ENCODE measurements at places on chromosomes 7 and 10. TPM values are rescaled to one million over a fixed set of nuclear protein-coding genes. Genes with fewer than 3 reads are reported as not detected.

DNA sequence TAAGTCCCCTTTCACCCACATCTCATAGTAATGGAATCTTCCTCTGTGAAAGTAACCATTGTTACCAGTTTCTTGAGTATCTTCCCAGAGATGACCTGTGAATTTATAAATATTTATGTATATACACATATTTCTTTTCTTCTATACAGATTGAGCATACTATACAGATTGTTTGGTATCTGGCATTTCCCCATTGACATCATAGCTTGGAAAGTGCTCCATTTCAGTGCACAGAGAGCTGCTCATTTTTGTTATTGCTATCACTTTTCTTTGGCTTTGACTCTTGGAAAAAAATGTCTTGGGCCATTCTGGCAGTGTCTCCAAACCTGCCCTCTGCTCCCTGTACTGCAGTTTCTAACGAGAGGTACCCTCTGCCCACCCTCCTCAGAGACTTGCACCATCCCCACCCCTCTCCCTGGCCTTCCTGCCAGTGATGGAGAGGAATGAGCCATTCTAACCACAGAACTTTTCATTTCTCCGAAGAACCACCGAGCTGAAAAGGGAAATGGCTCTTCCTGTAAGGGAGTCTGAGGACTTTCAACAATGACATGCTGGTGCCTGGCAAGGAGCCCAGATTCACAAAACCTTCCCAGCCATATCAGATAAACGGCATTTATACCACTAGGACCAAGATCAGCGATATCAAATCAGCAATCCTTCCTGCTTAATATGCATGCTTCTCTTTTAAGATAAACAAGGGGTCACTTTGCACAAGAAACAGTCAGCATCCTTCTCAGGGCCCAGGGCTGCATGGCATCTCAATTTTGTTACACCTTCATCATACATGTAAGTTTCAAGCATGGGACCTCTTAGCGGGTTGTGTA lies 19.7 kb upstream of the CCSER2 start:
- DNase-seq = peak; percentile 52

DNA sequence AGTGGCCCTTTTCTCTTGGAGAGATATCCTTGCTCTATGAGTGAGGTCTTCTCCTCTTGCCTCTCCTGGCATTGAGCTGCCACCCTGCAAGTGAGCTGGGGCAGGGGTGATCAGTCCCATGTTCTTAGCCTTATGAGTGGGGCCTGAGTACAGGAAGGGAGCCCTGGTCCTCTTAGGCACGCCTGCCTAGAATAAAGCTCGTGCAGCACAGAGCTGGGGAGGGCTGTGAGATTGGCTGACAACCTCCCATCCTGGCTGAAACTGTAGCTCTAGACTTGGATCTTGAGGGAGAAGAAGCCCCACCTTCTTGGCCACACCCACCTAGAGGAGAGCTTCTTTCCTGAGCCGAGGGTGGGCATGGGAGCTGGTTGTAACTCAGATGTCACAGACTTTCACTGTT lies 305.0 kb upstream of the ZNF32 start:
- no peak for DNase-seq

DNA sequence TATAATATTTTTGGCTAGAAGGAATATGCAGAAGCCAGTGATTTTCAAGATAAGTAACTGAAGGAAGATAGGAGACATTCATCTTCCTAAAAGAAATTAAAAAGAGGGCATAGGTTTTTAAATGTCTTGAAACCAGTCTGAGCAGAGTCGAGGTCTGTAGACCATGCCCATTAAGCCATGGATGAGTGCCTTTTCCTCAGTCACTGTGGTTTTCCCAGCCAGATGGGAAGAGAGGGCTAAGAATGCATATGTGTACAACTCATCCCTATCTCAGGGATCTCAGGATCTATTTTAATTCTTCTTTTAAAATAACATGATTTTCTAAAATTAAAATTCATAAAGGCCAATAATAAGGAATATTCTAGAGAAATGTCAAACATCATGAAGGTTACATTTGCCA lies 112.8 kb downstream of the PPP1R3A start:
- no peak for DNase-seq

DNA sequence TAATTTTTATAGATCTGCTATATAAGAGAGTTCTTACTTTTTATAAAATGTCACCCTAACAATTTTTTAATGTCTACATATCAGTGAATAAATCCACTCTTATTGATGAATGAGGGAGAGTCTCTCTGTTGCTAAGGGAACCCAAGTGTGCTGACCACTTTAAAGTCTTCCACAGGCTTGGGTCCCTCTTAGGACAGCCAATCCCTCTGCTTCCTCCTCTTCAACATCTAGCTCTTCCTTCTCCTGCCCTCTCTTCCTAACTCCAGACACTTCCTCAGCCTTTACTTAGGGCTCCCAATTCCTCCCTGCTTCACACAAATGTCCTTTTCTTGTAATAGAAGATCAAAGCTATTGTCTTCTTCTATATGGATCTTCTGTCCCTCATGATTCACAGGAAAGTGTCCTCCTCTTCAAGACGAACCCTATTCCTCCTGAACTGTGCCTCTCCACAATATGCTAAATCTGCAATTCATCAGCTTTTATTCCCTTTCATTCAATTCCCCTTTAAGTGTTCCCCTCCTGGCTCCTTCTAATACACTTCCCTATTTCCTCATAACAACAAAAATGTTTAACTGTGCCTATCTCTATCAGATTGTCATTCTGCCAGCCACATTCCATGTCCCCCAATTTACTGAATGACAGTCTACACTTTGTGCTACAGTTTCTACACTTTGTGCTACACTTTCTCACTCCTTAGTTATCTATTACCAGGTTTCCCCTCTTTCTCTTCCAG lies 37.7 kb downstream of the CDK6 start:
- DNase-seq = no peak

GRCh38 chr10:101272229-101272868 lies 43.1 kb upstream of the LBX1 start:
- peak; percentile 63 for DNase-seq

DNA sequence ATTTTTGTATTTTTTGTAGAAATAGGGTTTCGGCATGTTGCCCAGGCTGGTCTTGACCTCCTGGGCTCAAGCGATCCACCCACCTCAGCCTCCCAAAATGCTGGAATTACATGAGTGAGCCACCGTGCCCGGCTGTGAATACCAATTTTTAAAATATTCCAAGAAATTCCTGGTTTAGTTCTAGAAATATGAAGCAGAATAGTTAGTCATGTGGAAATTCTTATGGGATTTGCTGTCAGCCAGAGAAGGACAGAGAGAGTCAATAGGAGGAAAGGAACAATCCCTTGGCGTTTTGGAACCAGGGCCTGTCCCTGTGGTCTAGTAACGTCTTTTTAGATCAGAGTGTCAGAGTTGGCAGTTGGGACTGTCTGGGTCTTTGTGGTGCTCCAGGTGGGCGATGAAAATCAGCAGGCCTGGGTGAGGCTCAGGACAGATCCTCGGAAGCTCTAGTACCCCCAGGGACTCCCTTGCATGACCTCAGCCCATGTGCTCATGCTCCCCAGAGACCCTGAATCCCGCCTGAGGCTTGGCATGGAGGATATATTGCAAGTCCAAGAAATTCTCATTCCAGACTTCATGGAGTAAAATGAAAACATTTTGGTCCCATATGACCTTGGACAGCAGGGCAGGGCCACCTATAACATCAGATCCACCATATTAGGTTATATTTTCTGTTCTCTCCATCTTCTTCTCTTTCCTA lies 7.8 kb downstream of the NODAL start:
- DNase-seq = no peak

- no peak for DNase-seq
Observed at GRCh38 chr7:101114492-101114891, 12.4 kb upstream of the SERPINE1 start.

AQP1 gene
- total RNA-seq = 0.10 TPM

UTF1 gene
- total RNA-seq = not detected

LLCFC1 gene
- total RNA-seq = not detected

DNA sequence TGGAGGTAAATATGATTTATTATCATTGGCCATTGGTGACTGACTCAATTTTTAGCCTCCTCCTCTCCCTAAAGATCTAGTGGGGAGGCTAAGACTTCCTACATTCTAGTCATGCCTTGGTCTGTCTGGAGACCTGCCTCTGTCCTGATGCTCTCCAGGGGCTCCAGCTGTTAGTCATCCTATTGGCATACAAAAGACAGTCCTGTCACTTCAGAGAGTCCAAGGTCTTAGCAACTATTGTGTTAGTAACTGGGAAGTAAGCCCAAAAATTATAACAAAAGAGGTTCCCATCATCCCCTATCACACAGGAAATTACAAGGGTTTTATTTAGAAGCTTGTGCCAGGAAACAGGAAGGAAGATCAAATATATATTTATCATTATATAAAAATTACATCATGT lies 400.6 kb upstream of the VSTM2A start:
- no peak for DNase-seq

DNA sequence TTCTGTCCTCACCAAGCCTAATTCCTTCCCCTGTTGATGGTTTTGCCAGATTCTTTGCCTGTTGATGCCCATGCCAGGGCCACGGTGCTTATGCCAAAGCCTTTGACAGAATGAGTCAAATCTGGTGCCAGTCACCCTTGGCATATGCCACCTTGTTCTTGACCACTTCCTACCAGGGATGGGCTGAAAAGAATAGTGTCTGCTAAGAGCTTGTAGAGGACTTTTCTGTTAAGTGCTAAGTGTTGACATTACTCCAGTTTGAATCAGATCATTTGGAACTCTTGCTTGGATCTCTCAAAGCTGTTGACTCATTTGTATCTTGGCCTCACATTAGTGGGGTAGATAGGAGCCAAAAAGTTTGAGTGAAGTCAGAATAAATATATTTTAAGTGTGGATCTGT lies 661.2 kb downstream of the AUTS2 start:
- no peak for DNase-seq

DNA sequence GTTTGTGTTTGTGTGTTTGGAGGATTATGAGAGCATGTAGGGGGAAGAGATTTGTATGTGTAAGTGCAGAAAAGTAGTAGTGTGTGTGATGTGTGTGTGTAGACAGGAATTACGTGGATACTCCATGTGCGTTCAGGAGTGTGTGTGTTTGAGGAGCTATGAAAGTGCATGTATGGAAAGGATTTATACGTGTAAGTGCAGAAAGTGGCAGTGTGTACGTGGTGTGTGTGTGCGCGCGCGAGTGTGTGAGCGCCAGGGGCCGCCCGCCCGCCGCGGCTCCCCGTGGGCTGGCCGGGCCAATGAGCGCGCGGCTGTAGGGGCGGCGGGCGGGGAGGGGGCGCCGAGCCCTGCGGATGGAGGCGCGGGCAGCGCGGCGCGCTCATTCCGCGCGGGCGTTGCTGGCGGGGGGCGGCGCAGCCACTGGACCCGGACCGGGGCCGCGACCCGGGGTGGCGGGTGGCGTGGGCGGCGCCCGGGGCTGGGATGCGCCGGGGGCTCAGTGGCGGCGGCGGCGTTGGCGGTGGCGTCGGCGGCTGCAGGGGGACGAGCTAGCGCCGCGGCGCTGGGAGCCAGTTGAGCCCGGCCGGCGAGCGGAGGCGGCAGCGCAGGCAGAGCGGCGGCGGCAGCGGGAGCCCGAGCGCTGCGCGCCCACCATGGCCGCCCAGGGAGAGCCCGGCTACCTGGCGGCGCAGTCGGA lies at the start of gene BICC1:
Gene BICC1, plus strand, starts transcription at position 382 of the 697 bp plus-strand sequence. Its CDS starts 272 bp downstream, at position 654.
- DNase-seq = peak; percentile 37

DNA sequence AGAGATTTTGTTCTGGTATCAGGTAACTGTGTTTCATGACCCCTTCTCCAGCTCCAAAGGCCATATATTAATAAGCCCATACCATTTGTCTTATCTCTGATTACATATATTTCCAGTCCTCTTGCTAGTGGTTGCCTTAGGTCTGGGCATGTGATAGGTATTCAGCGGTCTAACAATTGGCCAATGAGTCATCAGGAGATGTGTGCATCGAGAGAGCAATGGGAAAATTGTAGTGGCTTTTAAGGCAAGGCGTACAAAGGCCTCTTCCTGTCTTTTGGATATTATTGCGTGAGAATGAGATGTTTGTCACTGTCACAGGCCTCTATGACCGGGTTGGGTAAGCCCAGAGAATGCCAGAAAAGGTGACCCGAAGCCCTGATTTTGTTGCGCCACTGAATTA lies 38.6 kb upstream of the SFRP5 start:
- no peak for DNase-seq

DNA sequence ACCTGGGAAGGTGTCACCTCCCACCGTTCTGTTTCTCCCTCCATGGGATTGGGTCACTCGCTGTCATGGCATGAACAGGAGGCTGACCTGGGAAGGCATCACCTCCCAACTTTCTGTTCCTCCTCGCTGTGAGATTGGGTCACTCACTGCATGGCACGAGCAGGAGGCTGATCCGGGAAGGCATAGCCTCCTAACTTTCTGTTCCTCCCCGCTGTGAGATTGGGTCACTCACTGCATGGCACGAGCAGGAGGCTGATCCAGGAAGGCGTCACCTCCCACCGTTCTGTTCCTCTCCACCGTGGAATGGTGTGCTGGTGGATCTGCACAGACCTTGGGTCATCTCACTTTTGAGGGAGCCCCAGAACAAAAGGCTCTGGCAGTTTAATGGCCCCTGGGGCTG lies 239.2 kb upstream of the PRKCQ start:
- no peak for DNase-seq
